Uterine smooth muscle cell (primary cell): ENCODE measurements at places on chromosomes 1 and 21. TPM values are rescaled to one million over a fixed set of nuclear protein-coding genes. Genes with fewer than 3 reads are reported as not detected.

KIAA0040 gene
- total RNA-seq: 0.44 and 0.62 TPM in 2 replicates

OR2M7 gene
- not detected in 2 replicates for total RNA-seq

LCE3D gene
- not detected in 2 replicates for total RNA-seq

LMX1A gene
- not detected in 2 replicates for total RNA-seq

SSBP3 gene
- total RNA-seq: 8.7 and 11.7 TPM in 2 replicates

USP25 gene
- total RNA-seq: 42.7 and 53.2 TPM in 2 replicates

INSRR gene
- under 0.01 TPM in 1 of 2 replicates, not detected in the other for total RNA-seq

FCGR3A gene
- not detected in 2 replicates for total RNA-seq

RNF186 gene
- total RNA-seq: 0.12 TPM in 1 of 2 replicates, not detected in the other

MTARC2 gene
- 1.5 and 2.7 TPM in 2 replicates for total RNA-seq

CR1L gene
- total RNA-seq: not detected in 2 replicates

ADAMTS4 gene
- total RNA-seq: 14.9 and 37.3 TPM in 2 replicates

CELA3B gene
- total RNA-seq: not detected in 2 replicates

NTNG1 gene
- total RNA-seq: 19.0 and 30.4 TPM in 2 replicates

TRIM46 gene
- total RNA-seq: 3.9 and 4.9 TPM in 2 replicates

CCDC27 gene
- not detected in 2 replicates for total RNA-seq

TMEM50B gene
- 38.2 and 81.9 TPM in 2 replicates for total RNA-seq

AMY2A gene
- not detected in 2 replicates for total RNA-seq

C1orf87 gene
- total RNA-seq: not detected in 2 replicates

IFI44L gene
- total RNA-seq: 2.7 and 4.5 TPM in 2 replicates

SPRR2A gene
- not detected in 2 replicates for total RNA-seq

COL24A1 gene
- total RNA-seq: 0.87 and 1.3 TPM in 2 replicates
